Uterus (tissue), 4 donors: ENCODE measurements at places on chromosomes 7 and 10.

DNA sequence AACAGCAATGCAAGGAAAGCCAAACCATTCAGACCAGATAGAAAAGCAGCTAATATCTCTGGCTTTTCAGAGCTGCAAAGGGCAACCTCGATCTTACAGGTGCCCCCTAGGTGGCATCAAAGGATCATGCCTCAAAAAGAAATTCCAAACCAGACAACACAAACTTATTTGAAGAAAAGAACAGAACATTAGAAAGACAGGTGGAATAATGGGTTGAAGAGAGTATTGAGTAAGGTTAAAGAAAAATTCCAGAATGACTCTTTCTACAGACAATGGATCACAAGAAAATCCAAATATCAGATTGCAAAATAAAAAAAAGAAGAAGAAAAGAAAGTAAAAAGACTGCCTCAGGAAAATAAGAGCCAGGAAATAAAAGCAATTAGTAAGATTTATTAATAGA is 213.7 kb downstream of the ELMO1 start:
- no peak for DNase-seq

DNA sequence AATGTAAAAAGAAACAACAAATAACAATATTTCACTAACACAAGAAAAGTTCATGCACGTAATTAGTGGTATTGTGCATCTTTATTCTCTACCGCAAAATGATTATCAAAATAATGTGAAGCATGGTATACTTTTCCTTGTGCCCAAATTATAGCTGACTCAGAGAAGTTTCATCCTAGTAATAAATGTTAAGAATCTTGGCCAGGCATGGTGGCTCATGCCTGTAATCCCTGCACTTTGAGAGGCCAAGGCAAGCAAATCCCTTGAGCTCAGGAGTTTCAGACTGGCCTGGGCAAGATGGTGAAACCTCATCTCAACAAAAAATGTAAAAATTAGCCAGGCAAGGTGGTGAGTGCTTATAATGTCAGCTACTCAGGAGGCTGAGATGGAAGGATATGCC is 105.0 kb downstream of the KMT2C start:
- DNase-seq = no peak

DNA sequence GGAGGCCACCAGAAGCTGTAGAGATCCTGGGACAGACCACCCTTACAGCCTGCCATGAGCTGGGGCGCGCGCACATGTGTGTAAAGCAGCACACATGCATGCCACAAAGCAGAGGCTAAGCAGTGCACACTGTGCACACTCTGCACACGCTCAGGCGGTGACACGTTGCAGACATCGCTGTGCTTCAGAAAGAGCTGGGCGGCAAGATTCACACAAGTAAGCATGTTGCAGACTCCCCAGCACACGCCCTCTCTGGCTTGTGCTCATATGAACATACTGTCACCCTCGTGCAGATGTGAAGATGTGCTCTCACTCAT is 478.9 kb downstream of the DNAJB6 start:
- DNase-seq = no peak

- DNase-seq = no peak
Observed at GRCh38 chr7:53383131-53383530, 347.7 kb downstream of the POM121L12 start.
